ENCODE measurements at places on chromosomes 2 and 18.

- no peak for DNase-seq
These were observed 775 bp downstream of the SNED1 start for GRCh38 chr2:240998995-240999791.

DNA sequence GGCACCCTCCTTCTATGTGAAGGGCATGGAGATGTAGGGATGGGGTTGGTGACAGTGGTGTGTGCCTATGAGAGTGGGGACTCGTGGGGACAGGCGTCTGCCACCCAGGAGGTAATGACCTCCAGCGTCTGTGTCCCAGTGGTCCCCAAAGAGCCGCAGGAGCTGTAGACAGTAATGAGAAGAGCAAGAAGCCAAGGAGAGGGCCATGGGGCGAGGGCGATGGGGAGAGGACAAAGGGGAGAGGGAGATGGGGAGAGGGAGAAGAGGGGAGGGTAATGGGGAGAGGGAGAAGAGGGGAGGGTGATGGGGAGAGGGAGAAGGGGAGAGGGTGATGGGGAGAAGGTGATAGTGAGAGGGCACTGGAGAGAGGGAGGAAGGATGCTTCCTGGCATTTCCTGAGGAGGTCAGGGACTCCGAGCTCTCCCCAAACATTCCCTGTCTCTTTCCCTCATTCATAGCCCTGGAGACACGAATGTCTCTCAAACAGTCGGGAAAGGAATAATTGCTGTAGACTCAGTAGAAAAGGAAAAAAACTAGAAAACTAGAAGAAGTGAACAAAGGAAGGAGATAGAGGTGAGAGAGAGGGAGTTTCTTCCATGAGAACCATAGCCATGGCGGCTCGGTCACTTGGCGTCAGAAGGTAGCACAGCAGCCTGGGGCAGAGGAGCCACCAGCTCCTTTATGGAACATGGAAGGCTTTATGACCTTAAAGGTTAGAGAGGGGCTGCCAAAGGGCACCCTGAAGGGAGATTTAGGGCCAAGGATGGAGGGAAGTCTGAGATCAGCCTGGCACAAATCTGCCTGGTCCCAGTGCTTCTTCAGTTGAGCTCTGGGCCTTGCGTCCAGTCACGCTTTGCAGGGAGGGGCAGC is 39.5 kb downstream of the PSD4 start:
- no peak for DNase-seq

DNA sequence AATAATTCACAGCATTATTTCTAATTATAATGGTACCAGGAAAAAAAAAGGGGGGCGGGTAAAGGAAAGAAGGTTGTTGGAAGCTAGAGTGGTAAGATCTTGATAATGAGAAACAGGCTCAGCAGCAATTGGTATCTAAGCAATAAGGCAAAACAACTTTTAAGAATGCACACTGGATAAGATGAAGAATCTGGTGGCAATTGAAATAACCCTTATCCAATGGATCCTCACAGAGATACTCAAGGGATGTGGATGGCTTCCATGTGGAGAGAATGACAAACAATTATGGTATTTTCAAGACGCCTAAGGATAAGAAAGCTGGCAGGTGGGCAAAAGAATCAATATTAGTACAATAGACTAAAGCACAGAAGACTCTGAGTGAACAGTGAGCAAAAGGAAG is 153.6 kb downstream of the UPP2 start:
- DNase-seq, result no peak

DNA sequence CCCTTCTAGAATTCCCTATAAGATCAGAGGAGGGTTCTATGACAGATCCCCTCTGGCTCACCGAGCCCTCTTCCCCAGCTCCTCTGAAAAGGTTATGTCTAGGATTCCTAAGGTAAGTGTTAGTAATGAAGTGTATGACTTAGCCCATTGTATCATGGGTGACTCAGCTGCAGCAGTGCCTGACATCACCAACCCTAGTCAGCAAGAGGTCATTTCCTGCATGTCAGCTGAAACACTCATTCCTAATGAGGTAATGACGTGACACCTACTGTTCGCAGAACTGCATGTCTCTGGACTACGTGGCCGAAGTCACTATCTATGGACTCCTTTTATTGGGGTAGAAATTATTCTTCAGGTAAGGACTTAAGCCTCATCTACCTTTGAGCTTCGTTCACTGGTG is 196.1 kb upstream of the MYT1L start:
- no peak for DNase-seq

- DNase-seq, result no peak
These were observed 31.1 kb upstream of the INHBB start for GRCh38 chr2:120314690-120315366.

GRCh38 chr2:98482362-98482761 is 37.7 kb downstream of the INPP4A start:
- no peak for DNase-seq

- DNase-seq, result no peak
These were observed 42.1 kb upstream of the MRPL19 start for GRCh38 chr2:75604484-75604883.

DNA sequence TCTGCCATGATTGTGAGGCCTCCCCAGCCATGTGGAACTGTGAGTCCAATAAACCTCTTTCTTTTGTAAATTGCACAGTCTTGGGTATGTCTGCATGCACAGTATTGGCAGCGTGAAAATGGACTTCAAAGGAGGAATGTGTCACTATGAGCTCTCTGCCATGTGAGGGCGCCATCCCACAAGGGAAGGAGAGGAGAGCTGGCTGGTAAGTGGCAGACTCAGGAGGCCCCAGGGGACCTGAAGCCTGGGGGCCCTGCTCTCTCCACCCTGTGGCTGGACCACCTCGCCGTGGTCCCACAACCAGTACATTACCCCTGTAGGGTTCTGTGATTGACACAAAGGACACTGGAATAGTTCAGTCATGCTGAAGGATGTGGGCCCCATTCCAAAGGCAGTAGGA is 122.1 kb downstream of the RPIA start:
- no peak for DNase-seq

- no peak for DNase-seq
These were observed 46.9 kb downstream of the CCBE1 start for GRCh38 chr18:59650266-59650820.

GRCh38 chr2:85750587-85751575 is 2.9 kb upstream of the ATOH8 start:
- peak; percentile 25 for DNase-seq

GRCh38 chr2:40844353-40845277 is 392.7 kb upstream of the SLC8A1 start:
- no peak for DNase-seq

All from T follicular helper cell (primary cell).